Dermis microvascular lymphatic vessel endothelial cell (primary cell): ENCODE measurements at places on chromosomes 13 and 19. TPM values are rescaled to one million over a fixed set of nuclear protein-coding genes. Genes with fewer than 3 reads are reported as not detected.

GRCh38 chr19:16139752-16140151 is 3.7 kb upstream of the HSH2D start:
- no peak for DNase-seq

DNA sequence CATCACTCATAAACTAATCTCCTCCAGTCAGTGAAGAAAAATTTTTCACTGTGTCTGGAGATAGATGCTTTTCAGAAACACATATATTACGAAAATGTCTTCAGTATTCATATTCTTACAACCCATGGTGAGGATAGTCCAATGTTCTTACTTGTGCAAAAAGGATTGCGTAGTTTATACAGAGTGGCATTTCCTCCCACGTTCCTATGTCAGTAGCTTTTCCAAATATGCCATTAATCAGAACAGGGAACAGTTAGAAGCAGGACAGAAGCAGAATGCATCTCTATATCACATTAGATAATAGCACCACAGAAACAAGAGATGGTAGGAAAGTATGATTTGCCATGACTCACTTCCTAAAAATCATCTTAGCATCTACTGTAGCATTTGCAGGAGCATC is 282.9 kb downstream of the SLITRK5 start:
- no peak for DNase-seq

The ANGPTL4 gene
- total RNA-seq, result 1.0 and 10.7 TPM in 2 replicates

The KLK3 gene
- total RNA-seq, result not detected in 2 replicates

The HAUS5 gene
- 4.9 and 5.6 TPM in 2 replicates for total RNA-seq

- DNase-seq, result peak; percentile 33
Measured at GRCh38 chr19:50669302-50670101, 20.3 kb downstream of the C19orf81 start.

GRCh38 chr19:47186446-47187334 is 44.3 kb downstream of the BBC3 start:
- DNase-seq, result no peak

DNA sequence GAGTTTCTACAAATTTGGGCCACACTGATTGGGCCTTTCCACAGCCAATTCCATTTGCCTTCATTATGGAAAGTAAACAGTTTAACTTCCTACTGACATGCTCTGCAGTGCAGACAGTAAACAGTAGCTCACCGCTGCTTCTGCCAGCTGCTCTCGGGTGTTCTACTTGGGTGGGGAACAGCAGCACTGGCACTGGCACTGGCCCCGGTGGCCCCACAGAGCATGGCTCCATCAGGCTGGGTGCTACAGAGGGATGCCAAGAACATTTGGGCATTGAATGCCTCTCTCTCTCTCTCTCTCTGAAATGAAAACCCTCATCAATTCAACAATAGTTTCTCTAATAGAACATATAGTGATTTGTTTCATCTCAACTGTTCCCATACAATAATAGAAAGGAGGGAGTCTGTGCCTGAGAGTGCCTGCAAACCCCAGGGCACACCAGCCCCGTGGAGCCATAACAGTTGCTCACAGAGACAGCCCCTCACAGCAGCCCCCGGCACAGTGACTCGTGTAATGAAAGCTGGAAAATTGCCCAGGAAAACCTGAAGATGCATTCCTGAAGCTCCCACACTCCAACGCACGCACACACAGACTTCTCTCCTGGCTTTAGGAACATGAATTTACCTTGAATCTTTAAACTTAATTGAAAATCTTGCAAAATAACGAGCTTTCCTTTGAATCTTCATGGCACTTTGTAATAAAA is 38.2 kb upstream of the GJB6 start:
- DNase-seq, result no peak

The IGFL3 gene
- total RNA-seq, result not detected in 2 replicates

- DNase-seq, result no peak
Measured at GRCh38 chr19:5036698-5037563, 68.0 kb downstream of the KDM4B start.

DNA sequence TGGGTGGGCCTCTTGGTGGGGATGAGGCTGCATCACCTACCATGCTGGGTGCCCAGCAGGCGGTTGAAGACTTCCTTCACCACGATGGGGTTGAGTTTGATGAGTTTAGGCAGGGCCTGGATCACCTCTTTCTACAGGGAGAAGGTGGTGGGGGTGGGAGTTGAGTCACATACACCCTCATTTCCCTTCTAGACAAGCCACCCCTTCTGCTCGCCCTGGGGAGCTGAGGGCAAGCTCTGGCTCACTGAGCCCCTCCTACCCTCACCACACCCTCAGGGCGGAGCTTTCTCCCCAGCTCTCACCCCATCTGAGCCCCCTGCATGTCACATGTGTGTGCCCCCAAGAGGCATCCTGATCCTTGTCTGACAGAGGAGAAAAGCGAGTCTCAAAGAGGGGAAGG is 7.6 kb upstream of the RSPH6A start:
- no peak for DNase-seq

- no peak for DNase-seq
Measured at GRCh38 chr19:15159251-15159650, 41.5 kb downstream of the NOTCH3 start.

DNA sequence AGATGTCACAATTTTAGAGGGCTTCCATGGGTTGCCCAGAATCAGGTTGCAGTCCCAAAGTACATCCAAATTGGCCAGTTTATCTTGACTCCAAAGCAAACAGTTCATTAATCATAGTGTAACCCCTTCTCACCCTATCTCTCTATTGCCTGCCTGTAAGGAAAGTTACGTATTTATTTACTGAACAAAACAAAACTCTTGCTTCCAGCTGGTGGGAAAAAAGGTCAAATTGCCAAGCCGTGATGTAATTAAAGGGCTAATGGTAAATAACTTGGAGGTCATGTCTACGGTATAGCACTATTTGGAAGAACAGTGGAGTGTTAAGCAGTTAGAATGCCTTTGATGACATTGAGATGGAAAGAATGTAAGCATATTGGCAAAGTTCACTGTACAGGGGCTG is 214.0 kb downstream of the DLEU7 start:
- no peak for DNase-seq

The SGCG gene
- total RNA-seq, result not detected in 2 replicates

The LILRA6 gene
- not detected in 2 replicates for total RNA-seq

- no peak for DNase-seq
Measured at GRCh38 chr13:42035905-42036521, 12.4 kb upstream of the DGKH start.

The CACNG7 gene
- not detected in 2 replicates for total RNA-seq

The CD209 gene
- total RNA-seq, result under 0.01 TPM in 2 replicates

The ONECUT3 gene
- total RNA-seq, result not detected in 2 replicates

GRCh38 chr19:12527034-12527836 is 24.0 kb downstream of the ZNF564 start:
- DNase-seq, result peak; percentile 33

DNA sequence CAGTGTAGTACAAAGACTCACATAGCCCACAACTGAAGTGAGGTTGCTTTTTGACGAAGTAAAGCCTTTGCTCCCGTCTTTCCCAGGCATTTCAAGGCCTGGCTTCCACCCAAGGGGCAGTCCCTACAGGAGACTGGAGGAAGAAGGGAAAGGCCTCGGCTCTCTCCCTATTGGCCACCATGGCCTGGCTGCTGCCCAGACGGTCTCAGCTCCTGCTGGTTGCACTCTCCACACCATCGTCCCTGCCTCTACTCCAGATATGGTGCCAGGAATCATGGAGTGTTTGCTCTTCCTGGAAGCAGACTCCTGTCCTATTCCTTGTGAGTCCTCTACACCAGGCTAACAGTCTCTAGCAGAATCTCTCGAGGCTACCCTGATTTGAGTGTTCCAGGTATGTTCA is 124.1 kb upstream of the UQCRFS1 start:
- no peak for DNase-seq

GRCh38 chr13:95228130-95228529 is 73.1 kb downstream of the ABCC4 start:
- DNase-seq, result no peak

The CRX gene
- not detected in 2 replicates for total RNA-seq

DNA sequence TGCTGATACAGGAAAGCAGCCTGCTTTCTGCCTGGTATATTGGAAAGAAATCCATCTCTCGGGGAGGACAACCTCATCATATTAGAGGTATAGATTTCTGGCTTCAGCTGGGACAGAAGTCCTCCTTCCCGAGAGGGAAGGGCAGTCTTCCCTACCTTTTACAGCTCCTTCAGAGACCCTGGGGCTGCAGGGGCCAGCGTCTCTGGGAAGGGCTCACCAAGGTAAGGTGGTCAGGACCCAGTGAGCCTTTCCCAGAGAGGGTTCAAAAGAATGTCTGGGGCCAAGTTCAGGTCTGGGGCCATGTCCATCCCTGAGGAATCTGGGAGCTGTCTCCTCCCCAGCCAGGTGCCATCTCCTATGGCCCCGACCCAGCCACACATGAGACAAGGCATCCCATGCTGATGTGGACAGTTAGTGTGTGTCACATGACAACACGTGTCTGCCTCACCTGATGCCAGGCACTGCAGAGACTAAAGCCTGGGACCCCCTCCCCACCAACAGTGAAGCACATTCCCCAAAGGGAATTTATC is 136.4 kb downstream of the URI1 start:
- no peak for DNase-seq

- DNase-seq, result no peak
Measured at GRCh38 chr13:93413972-93414717, 187.5 kb downstream of the GPC6 start.

DNA sequence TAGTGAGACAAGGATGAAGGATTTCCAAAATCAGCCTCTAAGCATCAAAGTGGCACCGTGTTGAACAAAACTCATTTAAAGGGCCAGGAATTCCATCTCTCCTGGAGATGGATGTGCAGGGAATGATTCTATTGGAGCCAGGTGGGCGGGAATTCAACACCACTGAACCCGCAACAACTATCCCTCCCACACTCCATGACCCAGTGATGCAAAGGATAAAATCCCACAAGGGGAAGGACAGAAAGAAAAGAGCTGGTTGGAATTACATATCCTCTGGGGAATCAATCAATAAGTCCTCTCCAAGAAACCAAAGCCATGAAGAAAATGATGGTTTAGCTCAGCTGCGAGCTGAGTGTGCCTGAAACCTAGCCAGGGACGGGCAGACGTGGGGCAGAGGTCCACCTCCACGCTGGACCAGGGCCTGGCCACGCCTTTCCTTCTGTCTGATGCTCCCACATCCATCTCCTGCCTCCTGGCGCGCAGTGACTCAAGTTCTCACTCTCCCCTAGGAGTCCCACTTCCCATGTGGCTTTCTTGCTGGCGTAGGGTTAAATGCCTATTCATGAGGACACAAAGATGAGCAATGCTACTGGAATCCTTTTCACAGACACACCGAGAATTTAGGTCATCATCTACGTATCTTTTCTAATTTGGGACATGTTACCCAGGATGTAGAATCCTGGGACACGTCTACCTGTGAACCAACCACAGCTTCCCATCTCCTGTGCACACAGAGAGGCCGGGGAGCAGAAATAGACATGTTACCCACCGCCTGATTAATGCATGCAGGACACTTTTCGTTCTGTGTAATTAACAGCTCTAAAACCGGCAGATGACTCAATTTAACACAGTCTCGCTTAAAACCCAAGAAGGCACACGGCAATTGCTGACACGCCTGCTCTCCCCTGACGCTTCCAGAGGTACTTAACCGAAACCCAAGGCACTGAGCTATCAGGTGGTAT is 48.6 kb downstream of the PEPD start:
- no peak for DNase-seq

The SERP2 gene
- 1.8 and 2.1 TPM in 2 replicates for total RNA-seq
